Lung (tissue), 17 donors: ENCODE measurements at places on chromosomes 16 and 17. TPM values are rescaled to one million over a fixed set of nuclear protein-coding genes. Genes with fewer than 3 reads are reported as not detected.
A peak's percentile ranks its signal among the peaks of the same experiment; 100 is the strongest.

MPO gene
- total RNA-seq, result 62.0 TPM

TMEM88 gene
- total RNA-seq, result 11.2 TPM

CLDN7 gene
- 117 TPM for total RNA-seq

ASPSCR1 gene
- total RNA-seq, result 22.9 TPM

HOXB9 gene
- not detected for total RNA-seq

COPZ2 gene
- total RNA-seq, result 25.5 TPM

SNAI3 gene
- total RNA-seq, result 2.6 TPM

DNA sequence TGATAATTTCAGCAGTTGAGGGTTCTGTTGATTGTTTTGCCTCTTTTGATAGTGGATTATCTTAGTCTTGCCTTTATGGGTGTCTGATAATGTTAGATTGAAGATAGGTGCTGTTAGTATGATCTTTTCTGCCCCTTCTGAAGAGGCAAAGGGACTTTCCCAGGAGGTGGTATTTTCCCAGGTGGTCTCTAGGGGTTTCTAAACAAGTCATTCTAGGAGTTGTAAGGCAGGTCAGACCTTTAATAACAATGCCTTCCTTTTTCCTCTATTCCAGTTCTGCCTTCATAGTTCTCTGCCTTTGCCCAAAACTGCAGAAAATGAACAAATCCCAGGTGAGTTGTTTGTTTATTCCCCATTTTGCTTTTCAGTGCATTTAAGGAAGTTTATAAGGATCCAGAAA, 4.3 kb downstream of the ZFP1 start:
- peaks cover 40% of the 10 kb centered on the region for H3K36me3 ChIP-seq
- H3K4me1 ChIP-seq, result no peaks in the 10 kb centered on the region
- no peak overlapping the region for H3K27ac ChIP-seq
- H3K4me3 ChIP-seq, result no peak overlapping the region
- H3K27me3 ChIP-seq, result no peaks in the 10 kb centered on the region

GRCh38 chr16:477301-478157, 50.0 kb upstream of the CAPN15 start:
- DNase-seq, result no peak
- no peak overlapping the region for H3K4me3 ChIP-seq
- peaks cover 4% of the 10 kb centered on the region for H3K36me3 ChIP-seq
- no peaks in the 10 kb centered on the region for H3K27me3 ChIP-seq
- H3K4me1 ChIP-seq, result no peaks in the 10 kb centered on the region
- H3K27ac ChIP-seq, result peak overlapping the region; percentile 3

- H3K4me1 ChIP-seq, result peaks cover 8% of the 10 kb centered on the region
- H3K4me3 ChIP-seq, result no peak overlapping the region
- H3K27ac ChIP-seq, result no peak overlapping the region
- DNase-seq, result no peak
Observed at GRCh38 chr17:49247944-49248343, 17.4 kb upstream of the PHOSPHO1 start.

- peak overlapping the region; percentile 86 for H3K27ac ChIP-seq
- no peak overlapping the region for H3K4me3 ChIP-seq
- peaks cover 5% of the 10 kb centered on the region for H3K4me1 ChIP-seq
- no peaks in the 10 kb centered on the region for H3K27me3 ChIP-seq
Observed at GRCh38 chr16:20910781-20911321, 10.3 kb downstream of the LYRM1 start.

DNA sequence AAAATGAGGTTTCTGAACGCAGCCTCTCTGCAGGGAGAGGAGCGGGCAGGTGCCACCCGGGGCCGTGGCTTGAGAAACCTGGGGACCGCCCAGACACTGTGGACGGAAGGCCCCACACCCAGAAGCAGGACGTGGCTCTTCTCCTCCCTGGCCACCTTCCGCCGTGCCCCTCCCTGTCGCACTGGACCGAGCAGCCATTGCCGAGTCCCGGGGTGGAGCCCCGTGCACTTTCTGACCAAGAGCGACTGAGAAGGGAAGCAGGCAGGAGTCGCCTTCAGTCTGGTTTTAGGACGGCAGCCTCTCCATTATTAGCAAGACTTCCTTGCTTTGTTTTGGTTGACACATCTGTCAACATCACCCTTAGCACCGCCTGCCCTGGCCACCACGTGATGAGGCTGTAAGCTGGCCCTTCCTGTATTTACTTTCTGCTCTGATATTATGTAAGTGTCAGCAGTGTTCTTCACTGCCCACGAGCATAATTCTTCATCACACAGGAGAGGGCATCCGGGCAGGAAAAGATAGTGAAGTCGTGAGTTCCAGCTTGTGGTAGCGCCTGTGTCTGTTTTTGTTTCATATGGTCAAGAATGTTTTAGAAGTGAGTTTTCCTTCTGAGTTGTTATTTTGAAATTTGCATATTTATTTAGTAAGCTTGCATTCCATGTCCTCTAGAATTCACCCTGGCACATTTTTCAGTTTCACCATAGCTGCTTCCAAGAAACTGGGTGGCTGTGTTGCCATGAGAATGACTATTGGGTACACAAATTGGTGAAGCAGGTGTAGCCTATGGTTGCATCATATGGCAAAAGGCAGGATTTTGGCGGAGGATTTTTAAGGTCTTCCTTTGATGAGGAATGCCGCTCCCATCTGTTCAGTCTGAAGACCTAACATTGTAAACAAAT, 1.0 kb downstream of the HERPUD1 start:
- no peaks in the 10 kb centered on the region for H3K27me3 ChIP-seq
- H3K27ac ChIP-seq, result peak overlapping the region; percentile 99
